ENCODE measurements at places on chromosomes 7 and 10.

- no peak for DNase-seq
Observed at GRCh38 chr7:23971031-23971430, 261.0 kb downstream of the STK31 start.

DNA sequence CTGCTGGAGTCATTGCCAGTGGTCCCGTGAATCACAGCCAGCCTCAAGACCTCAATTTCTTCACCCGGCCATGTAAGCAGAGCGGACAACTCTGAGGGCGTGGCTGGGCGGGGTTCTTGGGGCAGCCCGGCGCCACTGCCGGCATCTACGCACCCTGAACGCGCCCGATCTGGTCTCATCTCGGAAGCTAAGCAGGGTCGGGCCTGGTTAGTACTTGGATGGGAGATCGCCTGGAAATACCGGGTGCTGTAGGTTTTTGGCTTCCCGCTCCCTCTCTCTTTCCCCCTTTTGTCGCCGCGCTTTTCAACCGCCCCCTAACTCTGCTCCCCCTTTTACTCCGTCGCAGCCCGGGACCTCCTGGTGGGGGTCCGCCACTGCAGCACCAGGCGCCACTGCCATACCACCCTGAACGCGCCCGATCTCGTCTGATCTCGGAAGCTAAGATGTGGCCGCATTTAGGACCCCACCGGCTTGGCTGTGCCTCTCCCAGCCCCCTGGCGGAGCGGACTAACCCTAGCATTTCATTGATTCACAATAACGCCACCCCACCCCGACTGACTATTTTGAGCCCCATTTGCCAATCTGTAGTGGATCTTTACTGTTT lies 25.3 kb downstream of the GARIN1A start:
- DNase-seq, result peak; percentile 15

- DNase-seq, result peak; percentile 93
Observed at GRCh38 chr7:142808802-142809583, 38.2 kb downstream of the PRSS2 start.

GRCh38 chr10:89221919-89222318 lies 14.8 kb upstream of the CH25H start:
- no peak for DNase-seq

DNA sequence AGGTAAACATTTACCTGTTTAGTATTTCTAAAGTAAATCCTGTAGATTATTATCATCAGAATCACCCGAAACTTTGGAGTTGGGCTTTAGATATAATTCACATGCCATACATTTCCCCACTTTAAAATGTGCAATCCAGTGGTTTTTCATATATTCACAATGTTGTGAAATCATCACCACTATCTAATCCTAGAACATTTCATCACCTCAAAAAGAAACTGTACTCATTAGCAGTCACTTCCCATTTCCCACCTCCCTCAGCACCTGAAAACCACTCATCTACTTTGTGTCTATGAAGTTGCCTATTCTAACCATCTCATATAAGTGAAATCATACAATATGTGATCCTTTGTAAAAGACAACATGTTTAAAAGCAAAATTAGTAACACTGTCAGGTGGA lies 182.6 kb downstream of the FZD1 start:
- no peak for DNase-seq

GRCh38 chr10:16910793-16911164 lies 93.6 kb upstream of the RSU1 start:
- DNase-seq, result no peak

GRCh38 chr10:55630491-55631056 lies 730.5 kb downstream of the ZWINT start:
- DNase-seq, result no peak

- DNase-seq, result no peak
Observed at GRCh38 chr10:108169846-108170245, 1005.3 kb upstream of the SORCS1 start.

GRCh38 chr7:142939226-142939910 lies at the start of gene LLCFC1:
Gene LLCFC1, plus strand, starts transcription at chr7:142939484. Its CDS starts 138 bp downstream, at chr7:142939622.
- peak; percentile 11 for DNase-seq

DNA sequence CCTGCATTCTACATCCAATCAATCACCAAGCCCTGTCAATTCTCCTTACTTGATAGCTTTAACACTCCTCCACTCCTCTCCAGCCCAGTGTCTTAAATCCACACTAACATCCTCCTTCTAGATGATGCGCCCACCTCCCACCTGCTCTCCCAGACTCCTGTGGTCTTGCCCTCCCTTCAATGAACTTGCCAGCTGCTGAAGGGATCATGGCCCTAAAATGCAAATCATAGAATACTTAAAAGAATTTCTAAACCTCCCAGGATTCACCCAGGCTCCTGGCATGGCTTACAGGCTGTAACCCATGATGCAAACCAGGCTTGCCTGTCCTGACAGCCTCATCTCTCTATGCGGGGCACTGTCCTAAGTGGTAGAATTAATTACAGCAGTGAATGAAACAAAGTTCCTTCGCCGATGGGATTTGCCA lies 43.6 kb downstream of the SYPL1 start:
- DNase-seq, result no peak

- DNase-seq, result no peak
Observed at GRCh38 chr7:44145479-44145968, 4.4 kb upstream of the MYL7 start.

DNA sequence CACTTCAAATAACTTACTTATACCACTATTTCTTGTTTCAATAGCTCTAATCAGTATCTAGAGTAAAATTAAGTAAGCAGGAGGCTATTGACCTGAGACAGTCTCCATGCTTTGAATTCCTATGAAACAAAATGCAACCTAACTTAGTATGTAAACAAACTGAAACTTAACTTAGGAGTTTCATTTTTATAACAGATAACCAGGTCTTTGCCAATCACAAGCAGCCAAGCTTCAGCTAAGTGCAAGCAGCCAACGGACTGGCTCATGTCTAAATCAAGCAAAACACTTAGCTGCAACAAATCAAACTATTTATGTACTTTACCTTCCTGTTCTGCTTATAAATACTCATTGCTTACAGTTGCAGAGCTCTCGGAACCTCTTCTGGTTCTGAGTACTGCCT lies 4.4 kb upstream of the GSTK1 start:
- DNase-seq, result peak; percentile 80

DNA sequence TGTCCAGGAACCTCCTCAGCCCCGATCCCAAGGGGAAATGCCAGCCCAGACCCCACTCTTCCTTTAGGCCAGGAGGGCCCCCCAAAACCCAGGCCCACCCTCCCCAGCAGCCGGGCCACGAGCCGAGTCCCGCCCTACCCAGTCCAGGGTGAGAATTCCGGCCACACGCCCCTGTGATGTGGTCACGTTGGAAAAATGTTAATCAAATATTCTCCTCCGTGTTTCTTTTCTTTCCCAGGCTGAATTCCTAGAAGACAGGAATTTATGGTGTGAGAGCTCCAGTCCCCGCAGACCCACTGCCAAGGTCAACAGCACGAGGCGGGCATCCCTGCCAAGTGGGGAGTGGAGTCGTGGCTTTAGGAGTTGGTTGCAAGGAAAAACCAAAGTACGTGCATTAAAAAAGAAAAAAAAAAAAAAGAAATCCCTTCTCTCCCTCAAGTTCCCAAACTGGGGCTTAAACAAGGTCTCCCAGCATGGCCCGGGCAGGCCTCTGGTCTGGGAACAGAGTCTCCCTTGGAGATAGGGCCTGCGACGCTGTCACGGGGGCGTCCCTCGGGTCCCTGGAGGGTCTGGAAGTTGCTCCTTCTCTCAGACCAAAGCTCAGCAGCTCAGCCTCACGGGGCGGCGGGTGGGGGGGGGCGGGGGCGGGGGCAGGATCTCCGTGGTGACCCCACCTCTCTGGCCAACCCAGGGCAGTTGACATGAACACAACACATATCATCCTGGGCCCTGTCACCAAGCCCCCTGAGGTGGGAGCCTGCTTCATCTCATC lies 28.1 kb upstream of the ELN start:
- no peak for DNase-seq

DNA sequence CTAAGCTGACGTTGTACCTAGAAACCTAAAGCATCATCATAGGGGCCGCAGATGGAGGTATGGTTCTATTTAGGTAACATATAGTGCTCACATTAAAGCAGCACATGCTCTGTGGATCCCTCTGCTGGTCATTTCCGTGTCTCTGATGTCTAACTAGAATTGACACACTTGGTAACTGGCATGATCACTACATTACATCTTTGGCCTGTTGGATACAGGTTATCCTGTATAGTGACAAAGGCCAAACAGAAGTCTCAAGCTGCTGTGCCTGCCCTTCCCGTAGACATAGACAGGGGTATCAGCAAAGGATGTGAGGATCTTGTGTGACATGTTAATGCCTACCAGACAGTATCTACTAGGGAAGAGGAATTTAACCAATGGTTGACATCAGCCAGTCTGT lies 51.2 kb downstream of the KIF5B start:
- peak; percentile 17 for DNase-seq

GRCh38 chr10:49347342-49347741 lies 48.4 kb downstream of the C10orf71 start:
- DNase-seq, result no peak

GRCh38 chr10:73926152-73926764 lies 15.3 kb downstream of the PLAU start:
- no peak for DNase-seq

- no peak for DNase-seq
Observed at GRCh38 chr10:124419635-124420034, 912 bp upstream of the OAT start.

GRCh38 chr7:106326594-106327537 lies 42.1 kb upstream of the NAMPT start:
- no peak for DNase-seq

DNA sequence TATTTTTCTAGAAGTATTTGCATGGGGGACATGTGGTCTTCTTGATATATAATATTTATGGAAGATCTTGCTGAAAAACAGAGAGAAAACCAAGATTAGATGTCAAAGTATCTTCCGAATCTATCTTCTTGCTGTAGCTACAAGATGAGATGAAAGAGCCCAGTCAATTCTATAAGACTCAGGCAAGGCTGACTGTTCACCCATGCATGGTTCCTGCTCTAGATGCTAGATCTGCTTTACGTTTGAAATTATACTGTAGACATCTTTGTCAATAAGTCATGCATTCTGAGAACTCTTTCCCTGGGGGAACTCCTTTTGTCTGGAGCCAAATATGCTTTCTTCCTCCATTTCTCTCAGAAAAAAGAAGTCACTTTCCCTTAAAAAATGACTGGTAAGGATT lies 1292.0 kb downstream of the XPNPEP1 start:
- no peak for DNase-seq

- no peak for DNase-seq
Observed at GRCh38 chr7:68321776-68322496, 1276.3 kb upstream of the AUTS2 start.

DNA sequence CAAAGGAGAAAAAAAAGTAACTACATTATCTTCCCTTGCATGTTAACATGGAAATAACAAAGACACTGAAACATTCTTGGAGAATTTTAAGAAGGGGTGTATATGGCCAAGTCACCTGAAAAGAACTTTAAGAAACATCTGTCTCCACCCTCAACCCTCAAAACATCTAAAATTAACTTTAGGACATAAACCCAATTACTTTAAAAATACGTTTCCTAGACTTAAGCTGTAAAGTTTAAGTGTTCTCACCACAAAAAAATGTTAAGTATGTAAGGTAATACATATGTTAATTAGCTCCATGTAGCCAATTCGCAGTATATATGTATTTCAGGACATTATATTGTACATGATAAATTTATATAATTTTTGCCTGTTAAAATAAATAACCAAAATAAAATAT lies 71.1 kb upstream of the GLCCI1 start:
- no peak for DNase-seq

GRCh38 chr10:91344117-91344856 lies 65.9 kb upstream of the HECTD2 start:
- DNase-seq, result no peak

- DNase-seq, result no peak
Observed at GRCh38 chr7:151342811-151343210, 1.2 kb downstream of the NUB1 start.

DNA sequence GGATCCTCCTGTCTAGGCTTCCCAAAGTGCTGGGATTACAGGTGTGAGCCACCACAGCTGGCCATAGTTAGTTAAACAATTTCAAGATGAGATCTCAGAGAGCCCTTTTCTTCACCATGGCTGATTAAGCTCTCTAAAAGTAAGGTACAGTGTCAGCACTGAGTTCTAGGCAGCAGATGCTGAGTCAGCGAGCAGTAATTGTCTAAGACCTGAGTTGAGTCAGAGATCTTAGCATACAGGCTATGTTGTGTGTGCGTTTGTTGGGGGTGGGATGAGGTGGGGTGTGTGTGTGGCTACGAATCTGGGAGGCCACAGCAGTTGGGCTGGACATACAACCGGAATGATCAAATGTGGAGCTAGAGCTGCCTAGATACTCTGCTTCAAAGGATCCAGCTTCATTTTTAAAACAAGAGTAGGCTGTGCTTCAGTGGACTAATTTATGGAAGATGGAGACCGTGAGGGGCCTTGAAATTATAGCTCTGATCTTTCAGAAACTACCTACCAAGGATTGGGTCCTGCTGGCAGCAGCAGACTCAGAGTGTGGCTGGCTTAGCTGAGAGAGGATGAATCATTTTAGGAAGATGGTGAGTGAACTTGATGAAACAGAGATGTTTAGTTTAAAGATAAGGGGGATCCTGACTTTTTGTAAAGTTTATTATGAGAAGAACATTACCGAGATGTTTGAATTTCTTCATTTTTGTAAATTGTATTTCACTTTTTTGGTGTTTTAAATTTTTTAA lies 17.5 kb upstream of the MTPN start:
- DNase-seq, result no peak

- no peak for DNase-seq
Observed at GRCh38 chr10:111392910-111393309, 316.1 kb downstream of the ADRA2A start.

- no peak for DNase-seq
Observed at GRCh38 chr7:50679218-50680007, 103.3 kb downstream of the GRB10 start.

DNA sequence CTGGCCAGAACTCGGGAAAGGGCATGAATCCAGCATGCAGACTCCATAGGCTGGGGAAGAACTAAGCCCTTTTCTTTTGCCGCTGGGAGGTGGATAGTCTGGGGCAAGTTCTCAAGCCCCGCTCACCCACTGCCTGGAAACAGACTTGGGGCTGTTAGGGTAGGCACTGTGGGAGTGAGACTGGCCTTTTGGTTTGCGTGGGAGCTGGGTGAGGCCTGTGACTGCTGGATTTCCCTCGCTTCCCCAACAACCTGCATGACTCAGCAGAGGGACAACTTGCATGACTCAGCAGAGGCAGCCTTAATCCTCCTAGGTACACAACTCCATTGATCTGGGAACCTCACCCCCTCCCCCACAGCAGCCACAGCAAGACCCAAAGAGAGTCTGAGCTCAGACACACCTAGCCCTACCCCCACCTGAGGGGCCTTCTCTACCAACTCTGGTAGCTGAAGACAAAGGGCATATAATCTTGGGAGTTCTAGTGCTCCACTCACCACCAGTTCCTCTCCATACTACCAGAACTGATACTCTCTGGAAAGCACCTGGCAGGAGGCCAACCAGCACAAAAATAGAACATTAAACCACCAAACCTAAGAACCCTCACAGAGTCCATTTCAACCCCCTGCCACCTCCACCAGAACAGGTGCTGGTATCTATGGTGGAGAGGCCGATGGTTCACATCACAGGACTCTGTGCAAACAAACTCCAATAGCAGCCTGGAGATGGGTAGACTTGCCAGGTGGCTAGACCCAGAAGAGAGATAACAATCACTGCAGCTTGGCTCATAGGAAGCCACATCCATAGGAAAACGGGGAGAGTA lies 81.4 kb upstream of the LAMB4 start:
- no peak for DNase-seq

- DNase-seq, result no peak
Observed at GRCh38 chr7:30157204-30157603, 22.4 kb downstream of the MTURN start.

GRCh38 chr7:2734084-2734686 lies 46.2 kb downstream of the AMZ1 start:
- no peak for DNase-seq

GRCh38 chr10:88045656-88046415 lies 182.4 kb downstream of the PTEN start:
- no peak for DNase-seq

GRCh38 chr7:151448261-151449252 lies 8.6 kb upstream of the CRYGN start:
- peak; percentile 55 for DNase-seq

Data from T-helper 1 cell (primary cell).